ENCODE measurements at places on chromosomes 3 and 15. TPM values are rescaled to one million over a fixed set of nuclear protein-coding genes. Genes with fewer than 3 reads are reported as not detected.

Gene TRAT1
- 15.5 TPM for total RNA-seq

Gene DNAJA4
- total RNA-seq, result 38.1 TPM

Gene CIB2
- total RNA-seq, result 1.6 TPM

Gene LTK
- total RNA-seq, result 0.83 TPM

Gene BNC1
- total RNA-seq, result not detected

Gene TIMP4
- total RNA-seq, result not detected

Gene IP6K1
- total RNA-seq, result 23.5 TPM

Gene FBXO40
- not detected for total RNA-seq

Gene IQCF5
- total RNA-seq, result not detected

Gene CCDC39
- not detected for total RNA-seq

Gene ULK4
- total RNA-seq, result 6.8 TPM

Gene CNTN3
- total RNA-seq, result not detected
